NCI-H2081 treated with DMSO at 0.1 percent for 48 hours (cell line): ENCODE measurements at places on chromosomes 12 and 14.

GRCh38 chr12:65324551-65324950, 46.1 kb downstream of the MSRB3 start:
- no peak for DNase-seq

DNA sequence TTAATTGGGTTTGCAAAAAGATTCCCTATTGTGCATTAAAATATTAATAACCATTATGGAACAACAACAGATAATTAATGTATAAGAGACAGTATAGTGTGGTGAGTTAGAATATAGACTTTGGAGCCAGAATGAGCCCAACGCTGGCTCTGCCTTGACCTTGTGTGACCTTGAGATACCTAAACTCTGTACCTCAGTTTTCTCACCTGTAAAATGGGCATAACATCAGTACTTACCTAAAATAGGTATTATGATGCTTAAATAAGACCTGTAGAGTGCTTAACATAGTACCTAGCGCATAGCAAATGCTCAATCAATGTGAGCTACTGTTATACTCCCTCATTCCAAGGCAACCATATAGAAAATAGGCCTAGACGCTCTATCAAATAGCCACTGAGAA, 90.9 kb upstream of the TTC7B start:
- no peak for DNase-seq

- no peak for DNase-seq
Observed at GRCh38 chr14:80713076-80713850, 228.3 kb downstream of the CEP128 start.

GRCh38 chr14:85319998-85320630, 209.8 kb upstream of the FLRT2 start:
- no peak for DNase-seq

DNA sequence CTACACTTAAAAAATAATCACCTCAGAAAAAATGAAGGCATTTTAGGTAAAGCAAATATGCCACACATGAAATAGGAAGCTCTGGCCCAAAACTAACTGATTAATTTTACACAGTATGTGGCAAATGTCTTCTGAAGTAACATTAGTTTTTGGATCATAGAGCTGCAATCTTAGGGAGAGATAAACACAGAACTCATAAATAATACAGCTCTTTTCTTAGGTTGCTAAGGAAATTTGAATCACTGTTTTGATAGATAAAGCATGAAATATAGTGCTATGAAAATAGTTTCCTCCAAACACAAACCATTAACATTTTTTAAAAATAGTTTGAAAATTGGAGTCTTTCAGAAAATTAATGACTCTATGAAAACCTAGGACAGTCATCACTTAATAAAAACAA, 15.0 kb downstream of the RASSF9 start:
- DNase-seq = no peak

DNA sequence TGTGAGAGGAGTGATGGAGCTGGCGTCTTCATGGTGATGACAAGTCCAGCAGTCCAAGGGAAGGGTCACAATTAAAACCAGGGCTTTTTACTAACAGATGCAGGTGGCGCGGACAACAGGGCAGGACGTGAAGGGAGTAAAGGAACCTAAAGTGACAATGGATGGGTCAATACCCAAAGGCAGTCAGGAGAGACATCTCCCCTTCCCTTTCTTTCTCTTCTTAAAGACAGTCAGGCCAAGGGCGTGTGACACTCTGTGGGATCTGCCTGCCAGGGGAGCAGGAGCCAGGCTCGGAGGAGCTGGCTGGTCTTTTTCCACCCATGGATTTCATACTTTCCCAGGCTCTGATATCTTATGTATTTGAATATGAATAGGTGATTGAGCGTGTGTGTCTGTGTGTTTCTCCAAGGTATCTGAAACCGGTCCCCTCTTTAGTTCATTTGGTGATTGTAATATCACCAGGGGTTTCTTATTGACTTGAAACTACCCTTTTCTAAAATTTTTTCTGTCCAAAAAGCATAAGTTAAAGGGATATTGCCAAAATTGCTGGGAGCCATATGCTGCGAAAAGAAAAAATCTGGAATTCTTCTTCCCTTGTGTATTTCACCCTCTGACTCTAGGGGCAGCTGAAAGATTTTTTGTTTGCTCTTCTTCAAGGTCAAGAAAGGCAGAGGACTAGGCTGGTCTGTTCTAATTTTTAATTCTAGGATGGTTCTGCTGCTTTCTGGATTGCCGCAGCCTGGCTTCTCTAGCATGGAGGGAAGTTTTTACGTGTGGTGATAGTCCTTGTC, 61.8 kb downstream of the FBXL14 start:
- no peak for DNase-seq

DNA sequence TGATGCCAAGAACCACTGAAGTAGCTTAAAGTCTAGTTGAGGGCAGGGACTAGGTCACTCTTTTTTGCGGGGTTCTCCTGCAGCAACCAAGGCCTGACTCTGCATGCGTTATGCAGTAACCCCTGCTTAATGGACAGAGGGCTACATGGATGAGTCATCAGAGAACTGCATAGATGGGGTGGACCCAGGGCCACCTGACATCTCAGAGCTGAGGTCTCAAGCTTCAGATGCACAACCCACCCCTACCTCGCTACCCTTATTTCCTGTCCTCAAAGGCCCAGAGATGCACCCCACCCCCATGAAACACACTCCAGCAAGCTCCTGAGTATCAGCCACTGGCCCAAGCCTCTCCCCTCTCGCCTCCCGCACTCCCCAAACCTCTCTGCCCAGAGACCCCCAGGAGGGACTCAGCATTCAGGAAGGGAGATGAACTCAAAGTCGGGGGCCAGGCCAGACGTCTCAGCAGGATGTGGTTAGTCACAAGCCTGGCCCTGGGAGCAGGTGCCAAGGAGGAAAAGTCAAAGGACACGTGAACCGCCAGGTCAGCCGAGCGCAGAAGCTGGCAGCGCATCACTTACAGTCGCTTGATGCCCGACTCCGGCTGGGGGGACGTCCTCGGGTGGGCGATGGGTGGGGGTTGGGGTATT, 25.8 kb downstream of the SNRNP35 start:
- no peak for DNase-seq

GRCh38 chr14:75268633-75269550, 9.7 kb upstream of the FOS start:
- DNase-seq = no peak

- DNase-seq = no peak
Observed at GRCh38 chr14:38209572-38210557, 2.2 kb downstream of the SSTR1 start.

DNA sequence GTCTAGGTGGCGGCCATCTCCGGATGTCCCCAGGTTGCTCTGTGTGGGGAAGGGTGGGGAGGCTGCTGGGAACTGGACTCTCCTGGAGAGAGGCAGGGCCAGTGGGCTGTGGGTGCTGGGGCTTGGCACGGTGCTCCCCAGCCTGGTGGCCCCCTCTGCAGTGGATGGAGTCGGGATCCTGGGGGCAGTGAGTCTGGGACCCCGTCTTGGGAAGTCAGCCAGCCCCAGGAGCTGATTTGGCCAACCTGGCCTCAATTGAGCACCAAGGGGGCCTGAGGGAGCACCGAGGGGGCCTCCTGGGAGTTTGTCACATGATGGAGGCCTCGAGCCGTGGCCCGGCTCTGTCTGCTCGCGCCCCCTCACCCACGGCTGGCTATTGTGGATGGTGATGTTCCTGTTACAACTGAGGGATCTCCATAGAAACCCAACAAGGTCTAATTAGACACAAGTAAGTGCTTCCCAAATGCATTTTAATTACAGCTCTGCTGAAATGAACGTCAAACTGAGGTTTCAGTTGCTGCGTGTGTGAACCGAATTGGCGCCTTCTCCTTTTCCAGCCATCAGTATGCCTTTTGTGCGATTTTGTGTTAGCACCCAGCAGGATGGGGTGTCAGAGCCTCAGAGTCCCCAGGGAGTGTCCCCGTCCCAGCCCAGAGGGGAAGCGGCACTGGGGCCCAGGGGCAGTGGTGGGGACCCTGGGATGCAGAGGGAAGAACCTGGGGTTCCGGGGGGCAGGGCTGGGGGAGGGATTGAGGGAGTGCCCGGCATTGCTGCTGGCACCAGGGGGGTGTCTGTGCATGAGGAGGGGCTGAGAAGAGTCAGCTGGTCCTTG, 71.8 kb downstream of the KIF26A start:
- no peak for DNase-seq

- no peak for DNase-seq
Observed at GRCh38 chr12:116319233-116319897, 41.9 kb upstream of the MED13L start.

DNA sequence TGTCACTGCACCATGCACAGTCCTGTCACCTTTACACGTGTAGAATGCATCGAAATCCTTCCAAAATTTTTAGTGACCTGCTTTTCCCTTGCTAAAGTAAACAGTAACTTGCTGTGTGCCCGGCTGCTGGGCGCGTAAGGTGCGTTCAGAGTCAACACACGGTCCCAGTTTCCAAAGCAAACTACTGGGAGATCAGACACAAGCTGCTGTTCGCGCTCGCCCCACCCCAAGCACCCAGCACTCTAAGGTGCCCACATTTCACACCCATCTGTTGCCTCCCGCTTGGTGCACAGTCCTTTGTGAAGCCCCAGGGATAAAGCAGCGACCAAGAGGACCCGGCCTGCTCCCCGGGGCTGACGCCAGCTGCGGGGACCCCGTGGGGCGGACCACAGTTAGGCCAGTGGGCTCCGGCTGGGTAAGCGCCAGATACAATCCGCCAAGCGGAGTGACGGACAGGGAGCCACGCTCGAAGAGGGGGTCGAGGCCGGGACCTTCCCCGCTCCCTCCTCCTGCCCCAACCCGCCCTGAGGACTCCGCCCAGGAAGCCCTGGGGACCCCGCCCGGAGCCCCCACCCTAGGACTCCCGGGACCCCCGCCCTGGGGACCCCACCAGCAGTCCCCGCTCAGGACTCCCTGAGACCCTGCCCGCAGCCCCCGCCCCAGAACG, 633 bp downstream of the STX2 start:
- DNase-seq = no peak

- no peak for DNase-seq
Observed at GRCh38 chr14:23861666-23862065, 91.9 kb upstream of the DHRS4 start.

DNA sequence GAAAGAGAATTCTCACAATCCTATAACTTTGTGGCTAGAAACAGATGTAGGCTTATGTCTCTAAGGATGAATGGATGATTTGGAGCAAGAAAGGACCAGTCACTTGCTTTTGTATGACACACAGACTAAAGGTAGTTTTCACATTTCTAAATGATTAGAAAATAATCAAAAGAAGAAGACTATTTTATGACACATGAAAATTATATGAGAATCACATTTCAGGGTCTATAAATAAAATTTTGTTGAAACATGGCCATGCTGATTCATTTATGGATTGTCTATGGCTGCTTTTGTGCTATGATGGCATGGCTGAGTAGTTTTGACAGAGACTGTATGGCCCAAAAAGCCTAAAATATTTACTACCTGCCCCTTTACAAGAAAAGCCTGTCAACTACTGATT, 49.4 kb upstream of the FRMD6 start:
- no peak for DNase-seq

GRCh38 chr12:83220774-83221173, 534.1 kb downstream of the TMTC2 start:
- DNase-seq = no peak

DNA sequence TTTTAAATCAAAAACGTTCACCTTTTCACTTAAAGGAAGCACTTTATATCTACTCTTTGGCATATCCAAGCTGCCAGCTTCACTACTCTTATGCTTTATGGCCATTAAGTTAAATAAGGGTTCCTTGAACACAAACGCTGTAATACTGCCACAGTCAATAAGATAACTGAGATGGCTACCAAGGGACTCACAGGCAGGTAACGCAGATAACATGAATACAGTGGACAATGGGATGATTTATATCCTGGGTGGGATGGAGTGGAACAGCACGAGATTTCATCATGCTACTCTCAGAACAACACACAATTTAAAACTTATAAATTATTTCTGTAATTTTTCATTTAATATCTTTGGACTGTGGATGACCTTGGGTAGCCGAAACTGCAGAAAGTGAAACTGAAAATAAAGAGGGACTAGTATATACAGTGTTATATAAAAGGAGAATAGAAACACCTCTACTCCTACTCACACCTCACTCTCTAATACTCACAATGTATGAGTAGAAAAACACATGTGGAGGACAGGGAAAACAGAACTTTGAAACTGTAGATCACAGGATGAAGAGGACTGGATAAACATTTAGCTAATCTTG, 367.3 kb downstream of the C12orf50 start:
- DNase-seq = no peak

DNA sequence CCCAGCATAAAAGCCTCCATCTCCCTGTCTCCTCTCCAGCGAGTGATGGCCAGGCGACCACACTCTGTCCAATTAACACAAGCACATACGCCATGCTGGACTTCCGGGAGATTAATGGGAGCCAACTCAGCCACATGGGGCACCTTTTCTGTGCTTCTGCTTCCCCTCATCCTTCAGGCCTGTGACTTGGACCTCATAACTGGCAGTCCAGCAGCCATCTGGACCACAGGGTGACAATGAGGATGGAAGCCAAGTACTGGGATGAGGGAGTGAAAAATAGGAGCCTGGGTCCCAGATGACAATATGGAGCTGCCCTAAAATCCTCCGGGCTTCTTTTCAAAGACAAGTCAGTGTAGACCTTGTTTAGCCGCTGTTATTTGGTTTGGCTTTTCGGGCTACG, 12.8 kb downstream of the MAP3K9 start:
- DNase-seq = no peak

DNA sequence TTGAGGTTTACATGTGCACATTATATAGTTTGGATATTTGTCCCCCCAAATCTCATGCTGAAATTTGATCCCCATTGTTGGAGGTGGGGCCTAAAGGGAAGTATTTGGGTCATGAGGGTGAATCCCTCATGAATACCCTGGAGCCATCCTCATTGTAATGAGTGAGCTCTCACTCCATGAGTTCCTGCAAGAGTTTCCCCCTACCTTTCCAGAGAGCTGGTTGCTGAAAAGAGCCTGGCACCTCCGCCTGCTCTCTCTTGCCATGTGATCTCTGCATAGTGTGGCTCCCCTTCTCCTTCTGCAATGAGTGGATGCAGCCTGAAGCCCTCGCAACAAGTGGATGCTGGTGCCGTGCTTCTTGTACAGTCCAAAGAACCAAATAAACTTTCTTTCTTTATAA, 234.3 kb upstream of the DIO2 start:
- no peak for DNase-seq

DNA sequence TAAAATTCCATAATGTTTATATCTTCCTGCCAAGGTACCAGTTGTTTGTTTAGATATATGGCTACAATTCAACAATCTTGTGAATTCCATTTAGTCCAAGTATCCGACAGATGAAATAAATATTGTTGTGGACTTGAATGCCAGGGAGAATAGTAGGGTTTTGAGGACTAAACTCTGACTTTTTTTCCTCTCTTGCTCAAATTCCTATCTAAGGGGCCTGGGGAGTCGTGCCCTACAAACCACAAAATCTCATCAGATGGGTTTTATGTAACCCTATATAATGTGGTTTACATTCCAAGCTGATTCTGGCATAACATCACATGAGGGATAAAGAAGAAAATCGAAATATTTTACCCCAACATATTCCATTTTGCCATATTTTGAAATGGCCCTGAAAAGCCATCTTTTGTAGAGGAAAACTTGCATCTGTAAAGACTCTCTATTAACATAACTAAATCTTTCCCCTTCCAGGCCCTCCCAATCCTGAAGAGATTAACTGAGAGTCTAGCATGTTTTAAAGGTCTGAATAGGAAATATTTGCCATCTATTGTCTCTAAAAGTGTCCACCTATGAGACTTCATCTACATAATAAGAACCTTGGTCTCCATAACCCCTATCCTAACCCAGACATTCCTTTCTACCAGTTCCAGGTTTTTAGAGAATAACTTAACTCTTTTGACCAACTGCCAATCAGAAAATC, 184.7 kb upstream of the KITLG start:
- no peak for DNase-seq
